ENCODE measurements at places on chromosomes 7 and 10.

DNA sequence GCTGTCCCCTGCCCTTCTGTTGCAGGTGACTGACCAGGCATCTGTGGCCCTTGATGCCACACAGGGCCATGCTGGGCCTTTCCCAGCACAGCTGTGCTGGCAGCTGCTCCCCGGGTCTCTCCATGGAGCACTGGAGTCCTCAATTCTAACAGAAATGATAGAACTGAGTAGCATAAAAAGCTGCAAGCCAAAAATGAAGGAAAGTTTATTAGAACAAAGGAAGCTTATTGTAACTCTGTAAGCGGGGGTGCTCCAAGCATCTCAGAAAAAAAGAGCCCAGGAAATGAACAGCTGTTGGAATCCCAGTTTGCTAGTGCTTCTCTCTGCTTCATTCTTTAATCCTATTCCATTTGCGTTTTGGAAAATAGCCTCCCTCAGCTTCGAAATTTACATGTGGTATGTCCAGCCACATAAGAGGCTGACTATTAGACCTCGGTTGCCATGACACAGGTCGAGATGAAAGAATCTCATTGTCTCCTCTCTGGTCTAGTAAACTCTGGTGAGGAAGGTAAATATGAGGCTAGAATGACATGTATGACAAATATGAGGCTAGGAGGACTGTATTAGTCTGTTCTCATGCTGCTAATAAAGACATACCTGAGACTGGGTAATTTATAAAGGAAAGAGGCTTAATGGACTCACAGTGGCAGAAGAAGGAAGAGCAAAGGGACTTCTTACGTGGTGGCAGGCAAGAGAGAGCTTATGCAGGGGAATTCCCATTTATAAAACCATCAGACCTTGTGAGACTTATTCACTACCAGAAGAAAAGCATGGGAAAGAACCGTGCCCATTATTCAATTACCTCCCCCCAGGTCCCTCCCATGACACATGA is 23.7 kb downstream of the EPDR1 start:
- H3K27me3 ChIP-seq: no peaks in the 10 kb centered on the region
- no peak overlapping the region for H3K4me3 ChIP-seq
- H3K4me1 ChIP-seq: peaks cover 3% of the 10 kb centered on the region
- no peaks in the 10 kb centered on the region for H3K36me3 ChIP-seq
- H3K27ac ChIP-seq: no peak overlapping the region

DNA sequence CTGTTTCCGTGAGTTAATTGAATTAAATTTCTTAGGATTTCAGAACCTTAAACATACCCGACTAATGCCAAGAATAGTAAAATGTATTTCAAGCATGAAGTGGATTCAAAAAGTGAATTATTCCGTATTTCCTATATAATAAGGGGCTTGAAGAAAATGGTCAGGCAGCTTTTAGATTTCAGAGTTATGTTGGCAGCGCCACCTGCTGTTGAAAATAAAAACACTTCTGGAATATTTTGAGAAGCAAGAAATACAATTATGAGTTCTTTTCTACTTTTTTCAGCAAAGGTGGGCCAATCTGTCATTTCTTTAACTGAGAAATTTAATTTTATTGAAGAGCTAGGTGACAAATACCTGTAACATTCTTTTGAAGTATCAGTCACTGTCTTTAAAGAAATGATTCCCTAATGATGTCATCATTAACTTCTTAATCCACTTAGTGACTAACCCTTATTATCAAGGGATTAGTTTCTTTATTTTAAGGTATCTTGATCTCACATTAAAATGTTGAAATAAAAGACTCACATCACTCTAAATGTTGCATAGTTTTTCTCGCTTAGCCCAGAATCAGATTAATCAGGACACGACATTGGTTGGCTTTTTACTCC is 36.6 kb upstream of the AGR3 start:
- no peak overlapping the region for H3K4me3 ChIP-seq
- H3K27ac ChIP-seq: no peak overlapping the region
- H3K36me3 ChIP-seq: no peaks in the 10 kb centered on the region
- DNase-seq: peak; percentile 85
- no peaks in the 10 kb centered on the region for H3K27me3 ChIP-seq

DNA sequence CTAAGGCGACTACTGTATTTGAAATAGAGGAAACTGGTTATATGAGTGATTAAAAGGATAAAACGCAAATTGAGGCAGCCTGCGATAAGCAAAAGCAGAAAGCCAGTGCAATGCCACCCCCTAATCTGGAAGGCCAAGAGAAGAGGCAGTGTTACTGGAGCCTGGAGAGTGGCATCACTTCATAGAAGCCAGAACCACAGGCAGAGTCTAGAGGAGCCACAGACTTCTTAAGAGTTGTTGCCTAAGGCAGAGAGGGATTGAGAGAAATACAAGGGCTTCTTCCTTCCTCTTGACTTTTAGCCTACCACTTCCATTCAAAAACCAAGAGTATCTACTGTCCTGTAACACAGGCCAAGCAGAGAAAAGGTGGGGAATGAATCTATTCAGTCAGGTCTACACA is 94.9 kb upstream of the SKAP2 start:
- H3K4me1 ChIP-seq: no peaks in the 10 kb centered on the region
- no peak for DNase-seq
- H3K4me3 ChIP-seq: no peak overlapping the region
- H3K36me3 ChIP-seq: no peaks in the 10 kb centered on the region

GRCh38 chr10:117262903-117263293 is 22.0 kb downstream of the SLC18A2 start:
- peaks cover 10% of the 10 kb centered on the region for H3K4me1 ChIP-seq
- no peaks in the 10 kb centered on the region for H3K36me3 ChIP-seq
- DNase-seq: no peak
- H3K27me3 ChIP-seq: no peaks in the 10 kb centered on the region
- H3K27ac ChIP-seq: peak overlapping the region; percentile 24

- no peak overlapping the region for H3K4me3 ChIP-seq
- H3K27me3 ChIP-seq: no peaks in the 10 kb centered on the region
- H3K27ac ChIP-seq: no peak overlapping the region
- H3K4me1 ChIP-seq: no peaks in the 10 kb centered on the region
Measured at GRCh38 chr7:55622241-55622640, 49.9 kb upstream of the VOPP1 start.

GRCh38 chr7:47513741-47514241 is 68.1 kb downstream of the TNS3 start:
- H3K27me3 ChIP-seq: no peaks in the 10 kb centered on the region
- DNase-seq: peak; percentile 77
- no peak overlapping the region for H3K4me3 ChIP-seq
- peaks cover 40% of the 10 kb centered on the region for H3K4me1 ChIP-seq
- H3K36me3 ChIP-seq: peaks cover 38% of the 10 kb centered on the region
- H3K27ac ChIP-seq: peak overlapping the region; percentile 97

DNA sequence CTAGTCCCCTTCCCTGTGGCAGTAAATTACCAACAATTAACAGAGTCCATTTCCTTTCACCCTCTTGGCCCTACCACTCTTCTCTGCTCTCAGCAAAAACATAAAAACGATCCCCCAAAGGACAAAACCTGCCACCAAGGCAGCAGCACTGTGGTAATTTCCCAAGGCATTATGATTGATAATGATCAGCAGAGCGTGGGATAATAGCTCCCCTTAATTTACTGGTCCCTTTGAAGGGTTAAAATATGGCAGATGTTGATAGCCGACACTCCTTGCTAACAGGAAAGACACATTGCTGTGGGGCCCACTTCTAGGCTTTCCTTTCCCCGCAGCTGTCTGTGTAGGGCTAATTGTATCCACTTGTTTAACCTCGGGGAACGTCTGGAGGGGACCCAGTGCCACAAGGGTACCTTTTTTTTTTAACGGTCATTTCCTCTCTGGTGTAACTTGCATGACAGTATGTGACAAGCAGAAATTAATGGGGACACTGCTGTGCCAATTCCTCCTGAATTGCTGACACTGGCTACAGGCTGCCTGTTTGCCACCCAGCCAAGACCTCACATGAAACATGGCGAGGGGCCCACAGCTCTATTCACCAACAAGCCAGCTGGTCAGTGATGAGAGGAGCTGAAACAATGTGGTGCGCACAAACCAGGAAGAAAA is 81.3 kb downstream of the CDK6 start:
- peaks cover 13% of the 10 kb centered on the region for H3K4me1 ChIP-seq
- peak overlapping the region; percentile 16 for H3K27ac ChIP-seq
- H3K27me3 ChIP-seq: no peaks in the 10 kb centered on the region
- no peaks in the 10 kb centered on the region for H3K36me3 ChIP-seq

GRCh38 chr7:80210400-80210799 is 75.8 kb downstream of the GNAI1 start:
- no peaks in the 10 kb centered on the region for H3K27me3 ChIP-seq
- H3K27ac ChIP-seq: no peak overlapping the region
- peak; percentile 2 for DNase-seq
- H3K4me3 ChIP-seq: no peak overlapping the region

- H3K4me1 ChIP-seq: no peaks in the 10 kb centered on the region
- DNase-seq: no peak
- no peaks in the 10 kb centered on the region for H3K27me3 ChIP-seq
- no peak overlapping the region for H3K27ac ChIP-seq
- H3K4me3 ChIP-seq: no peak overlapping the region
Measured at GRCh38 chr7:158847451-158847866, 8.9 kb upstream of the DYNC2I1 start.

DNA sequence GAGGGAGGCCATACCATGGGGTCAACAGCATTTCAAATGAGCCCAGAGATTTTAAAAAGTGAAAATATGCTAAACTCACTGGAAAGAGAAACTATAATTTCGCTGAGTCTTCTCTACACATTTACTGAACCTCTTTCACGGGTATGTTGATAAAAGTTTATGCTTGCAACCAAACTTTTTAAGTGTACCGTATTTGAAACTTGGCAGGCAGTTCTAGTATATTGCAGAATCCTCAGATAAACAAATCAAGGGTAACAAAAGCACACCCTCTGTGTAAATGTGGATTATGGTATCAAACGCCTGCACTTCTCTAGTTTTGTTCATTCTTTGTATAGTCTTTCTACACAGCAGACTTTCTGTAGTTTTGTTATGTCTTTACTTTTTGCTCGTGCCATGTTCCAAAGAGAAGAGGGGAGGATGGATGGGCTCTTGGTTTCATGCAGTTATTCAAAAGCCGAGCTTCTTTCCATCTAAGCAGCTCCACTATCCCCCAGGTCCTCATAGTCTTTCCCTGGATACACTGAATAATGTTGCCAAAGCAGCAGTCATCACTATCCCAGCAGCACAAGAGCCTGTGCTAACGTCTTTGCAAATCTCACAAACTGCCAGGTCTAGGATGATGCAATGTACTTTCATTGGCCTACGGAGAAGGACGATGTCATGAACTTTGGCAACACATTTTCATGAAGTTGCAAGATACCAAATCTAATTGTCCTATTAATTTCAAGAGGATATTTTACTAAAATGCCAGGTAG is 131.2 kb downstream of the MPP7 start:
- no peaks in the 10 kb centered on the region for H3K27me3 ChIP-seq
- no peak overlapping the region for H3K4me3 ChIP-seq
- H3K27ac ChIP-seq: no peak overlapping the region
- DNase-seq: no peak
- H3K36me3 ChIP-seq: no peaks in the 10 kb centered on the region
- H3K4me1 ChIP-seq: no peaks in the 10 kb centered on the region

DNA sequence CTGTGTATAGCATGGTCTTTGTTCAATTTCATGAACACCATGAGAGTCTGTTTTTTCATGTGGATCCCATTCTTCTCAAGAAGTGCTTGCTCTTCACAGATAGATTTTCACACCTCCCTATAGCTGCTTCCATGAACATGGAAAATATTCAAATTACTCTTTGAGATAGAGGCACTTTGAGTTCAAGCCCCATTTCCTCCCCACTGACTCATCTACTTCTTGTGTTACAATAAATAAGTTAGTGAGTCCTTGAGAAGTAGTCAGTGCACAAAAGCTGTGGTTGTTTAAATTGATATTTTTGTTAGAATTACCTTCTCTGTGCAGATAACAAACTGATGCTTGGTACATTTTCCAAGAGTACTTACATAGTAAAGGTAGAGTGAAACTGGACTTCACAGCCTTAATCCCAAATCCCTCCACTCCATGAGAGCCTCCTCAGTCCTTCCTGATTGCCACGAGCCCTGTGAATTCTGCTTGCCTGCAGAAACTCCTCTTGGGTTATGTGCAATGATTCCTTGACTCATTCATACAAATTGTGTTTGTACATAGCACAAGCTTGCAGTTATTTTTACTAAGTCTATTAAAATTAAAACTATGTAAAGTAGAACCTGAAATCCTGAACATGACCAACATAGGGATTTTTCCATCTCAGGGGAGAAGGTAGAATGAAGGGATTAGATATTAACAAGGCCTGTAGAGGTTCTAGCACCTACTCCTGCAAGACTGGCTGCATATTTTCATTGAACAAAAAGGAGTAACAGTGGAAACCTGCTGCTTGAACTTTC is 496.2 kb downstream of the TNS3 start:
- H3K27me3 ChIP-seq: no peaks in the 10 kb centered on the region
- no peak overlapping the region for H3K4me3 ChIP-seq
- H3K36me3 ChIP-seq: no peaks in the 10 kb centered on the region

- H3K36me3 ChIP-seq: no peaks in the 10 kb centered on the region
- H3K4me3 ChIP-seq: no peak overlapping the region
- H3K27me3 ChIP-seq: no peaks in the 10 kb centered on the region
- no peaks in the 10 kb centered on the region for H3K4me1 ChIP-seq
- H3K27ac ChIP-seq: no peak overlapping the region
Measured at GRCh38 chr10:128704716-128705115, 578.5 kb upstream of the MKI67 start.

GRCh38 chr7:2708547-2709310 is 20.7 kb downstream of the AMZ1 start:
- H3K36me3 ChIP-seq: peaks cover 41% of the 10 kb centered on the region
- H3K4me3 ChIP-seq: no peak overlapping the region
- DNase-seq: peak; percentile 92
- no peak overlapping the region for H3K27ac ChIP-seq

- peak; percentile 61 for DNase-seq
- H3K4me3 ChIP-seq: no peak overlapping the region
- H3K27ac ChIP-seq: peak overlapping the region; percentile 16
- no peaks in the 10 kb centered on the region for H3K27me3 ChIP-seq
- H3K4me1 ChIP-seq: peaks cover 10% of the 10 kb centered on the region
Measured at GRCh38 chr7:108246227-108246837, 116.2 kb upstream of the LAMB4 start.

DNA sequence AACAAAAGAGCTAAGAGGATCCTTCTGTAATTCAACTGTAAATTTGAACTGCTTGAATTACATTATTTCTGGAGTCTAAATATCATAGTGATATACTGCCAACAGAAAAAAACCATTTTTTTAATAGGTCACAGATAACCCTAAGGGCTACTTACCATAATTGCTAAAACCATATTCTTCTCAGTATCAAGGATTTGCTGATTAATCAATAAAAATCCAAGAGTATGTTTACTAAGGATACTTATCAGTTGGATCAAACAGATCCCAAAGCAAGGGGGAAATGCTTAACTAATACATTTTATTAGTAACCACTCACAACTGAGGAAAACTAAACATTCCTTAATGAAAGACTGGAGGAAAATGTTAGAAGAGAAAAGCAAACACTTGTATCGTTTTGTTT is 166.0 kb downstream of the PIP4K2A start:
- peaks cover 22% of the 10 kb centered on the region for H3K36me3 ChIP-seq
- DNase-seq: no peak
- H3K4me1 ChIP-seq: no peaks in the 10 kb centered on the region
- H3K27ac ChIP-seq: no peak overlapping the region
- H3K4me3 ChIP-seq: no peak overlapping the region
- no peaks in the 10 kb centered on the region for H3K27me3 ChIP-seq

- H3K4me3 ChIP-seq: no peak overlapping the region
- no peaks in the 10 kb centered on the region for H3K36me3 ChIP-seq
- peaks cover 3% of the 10 kb centered on the region for H3K4me1 ChIP-seq
- H3K27ac ChIP-seq: no peak overlapping the region
- DNase-seq: no peak
- H3K27me3 ChIP-seq: no peaks in the 10 kb centered on the region
Measured at GRCh38 chr10:14698829-14699170, 75.9 kb downstream of the FAM107B start.

Data from trophoblast cell (in vitro differentiated cells and primary cell).